ENCODE measurements at places on chromosomes 6 and 20.

- DNase-seq = no peak
Observed at GRCh38 chr6:154709621-154710020, 23.6 kb upstream of the SCAF8 start.

DNA sequence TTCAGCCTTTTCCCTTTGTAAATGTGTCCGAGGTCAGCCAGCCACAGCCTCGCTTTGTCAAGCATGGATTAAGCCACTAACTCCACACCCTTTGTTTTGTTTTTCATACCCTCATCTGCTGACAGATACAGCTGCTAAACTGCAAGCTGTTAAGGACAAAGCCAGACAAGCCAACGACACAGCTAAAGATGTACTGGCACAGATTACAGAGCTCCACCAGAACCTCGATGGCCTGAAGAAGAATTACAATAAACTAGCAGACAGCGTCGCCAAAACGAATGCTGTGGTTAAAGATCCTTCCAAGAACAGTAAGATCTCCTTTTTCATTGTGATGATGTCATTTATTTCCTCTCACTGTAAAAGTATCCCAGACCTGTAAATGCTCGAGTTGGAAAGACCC, 269.3 kb downstream of the ARHGAP18 start:
- no peak for DNase-seq

GRCh38 chr6:62323818-62324431, 37.9 kb upstream of the KHDRBS2 start:
- no peak for DNase-seq

DNA sequence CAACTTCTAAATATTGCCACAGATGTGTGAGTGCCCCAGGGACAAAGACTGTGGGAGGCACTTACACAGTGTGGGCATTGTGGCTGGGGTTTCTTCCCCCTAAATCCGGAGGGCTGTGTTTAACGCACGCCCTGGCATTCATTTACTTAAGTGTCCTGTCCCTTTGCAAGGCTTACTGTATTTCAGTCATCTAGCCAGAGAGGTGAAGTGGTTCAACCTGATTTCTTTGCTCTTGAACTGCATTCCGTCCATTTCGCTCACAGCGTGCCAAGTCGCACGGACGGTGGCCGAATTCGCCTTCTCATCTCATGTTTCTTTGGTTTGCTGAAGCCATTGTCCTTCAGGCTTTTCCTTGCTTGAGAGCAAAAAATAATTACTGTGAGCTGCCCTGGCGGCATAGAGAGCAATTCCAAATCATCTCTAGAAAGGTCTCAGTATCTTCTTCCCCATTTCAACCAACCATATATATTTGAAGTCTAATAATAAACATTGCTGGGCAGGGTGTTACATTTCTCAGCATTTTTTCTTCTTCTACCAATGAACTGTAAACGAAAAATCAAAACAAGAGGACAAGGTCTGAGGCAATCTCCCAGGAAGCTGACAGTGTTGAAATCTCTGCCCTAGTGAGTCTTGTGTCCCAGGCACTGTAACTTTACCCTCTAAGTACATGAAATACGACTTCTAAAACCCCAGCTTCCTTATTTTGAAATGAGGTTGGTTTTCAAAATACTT, 16.9 kb downstream of the SYTL3 start:
- DNase-seq = no peak

- DNase-seq = no peak
Observed at GRCh38 chr20:52104546-52105441, 86.8 kb downstream of the ZFP64 start.

DNA sequence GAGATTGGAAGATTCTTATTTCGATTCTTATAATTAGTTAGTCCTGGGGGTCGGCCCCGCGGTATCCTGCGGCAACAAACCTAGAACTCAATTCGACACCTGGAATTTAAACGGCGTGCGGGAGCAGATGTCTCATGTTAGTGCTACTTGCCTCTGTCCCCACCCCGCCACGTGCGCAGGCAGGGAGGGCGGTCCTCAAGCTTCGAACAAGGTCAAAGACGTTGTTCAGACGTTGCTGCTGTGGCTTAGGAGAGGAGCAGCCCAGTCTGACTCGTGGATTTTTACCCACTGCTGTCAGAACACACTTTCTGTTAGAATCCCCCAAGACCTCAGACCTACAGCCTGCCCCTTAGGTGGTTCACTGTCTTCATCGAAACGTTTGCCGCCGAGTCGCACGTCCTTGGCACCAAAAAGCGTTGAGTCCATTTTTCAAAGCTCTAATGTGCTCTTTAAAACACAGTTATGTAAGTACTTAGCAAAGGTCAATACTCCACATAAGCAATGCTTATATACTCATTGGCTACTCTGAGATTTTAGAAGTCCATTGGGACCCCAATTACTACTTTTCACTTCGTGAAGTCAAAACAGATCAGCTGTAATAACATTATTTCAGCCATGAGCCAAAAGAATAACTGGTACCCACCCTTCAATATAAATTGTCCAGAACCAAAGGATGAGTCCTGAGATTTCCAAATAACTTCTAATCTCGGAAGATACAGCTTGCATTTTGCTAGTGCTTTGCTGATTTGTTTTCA, 2.7 kb upstream of the C6orf62 start:
- no peak for DNase-seq

- no peak for DNase-seq
Observed at GRCh38 chr6:2439632-2440031, 194.2 kb upstream of the GMDS start.

GRCh38 chr6:106473812-106474211, 113.3 kb downstream of the CRYBG1 start:
- no peak for DNase-seq

DNA sequence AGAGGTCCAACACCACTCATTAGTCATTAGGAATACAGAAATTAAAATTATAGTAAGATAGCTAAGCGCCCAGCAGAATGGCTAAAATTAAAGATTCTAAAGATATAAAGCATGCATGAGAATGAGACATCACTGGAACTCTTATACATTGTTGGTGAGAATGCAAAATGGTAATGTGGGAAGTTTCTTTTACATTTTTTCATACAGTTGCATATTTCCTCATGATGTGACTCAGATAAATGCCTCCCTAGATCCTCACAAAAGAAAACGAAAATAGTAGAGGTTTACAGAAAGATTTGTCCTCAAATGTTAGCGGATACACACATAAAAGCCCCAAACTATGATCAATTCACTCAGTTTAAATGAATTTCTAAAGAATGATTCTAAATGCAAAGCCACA, 633.7 kb upstream of the GJE1 start:
- no peak for DNase-seq

Measured in SW 1271 (cell line).